ENCODE measurements at places on chromosomes 3 and 15.
A peak's percentile ranks its signal among the peaks of the same experiment; 100 is the strongest.

- DNase-seq = no peak
Observed at GRCh38 chr3:29761517-29761916, 480.6 kb downstream of the RBMS3 start.

GRCh38 chr15:57640930-57641682, 49.4 kb downstream of the MYZAP start:
- DNase-seq = peak; percentile 21

- DNase-seq = no peak
Observed at GRCh38 chr15:62360332-62361097, 195.4 kb upstream of the C2CD4B start.

DNA sequence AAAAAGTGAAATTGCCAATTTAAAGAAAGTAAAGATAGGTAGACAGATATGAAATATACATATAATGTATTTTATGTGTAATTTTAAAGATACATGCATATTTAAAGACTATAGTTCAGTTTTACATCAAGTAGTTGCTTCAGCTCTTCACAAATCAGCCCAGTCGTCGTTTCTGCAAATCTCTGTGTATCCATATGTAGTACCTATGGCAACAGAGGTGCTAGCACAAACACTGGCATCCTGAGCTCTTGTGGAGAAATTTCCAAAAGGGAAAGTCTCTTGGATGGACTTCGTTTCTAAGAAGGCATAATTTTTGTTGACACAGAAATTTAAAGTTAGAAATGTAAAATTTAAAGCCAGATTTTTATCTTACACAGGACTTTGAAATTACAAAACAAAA, 1284.7 kb downstream of the ROBO1 start:
- DNase-seq = no peak

DNA sequence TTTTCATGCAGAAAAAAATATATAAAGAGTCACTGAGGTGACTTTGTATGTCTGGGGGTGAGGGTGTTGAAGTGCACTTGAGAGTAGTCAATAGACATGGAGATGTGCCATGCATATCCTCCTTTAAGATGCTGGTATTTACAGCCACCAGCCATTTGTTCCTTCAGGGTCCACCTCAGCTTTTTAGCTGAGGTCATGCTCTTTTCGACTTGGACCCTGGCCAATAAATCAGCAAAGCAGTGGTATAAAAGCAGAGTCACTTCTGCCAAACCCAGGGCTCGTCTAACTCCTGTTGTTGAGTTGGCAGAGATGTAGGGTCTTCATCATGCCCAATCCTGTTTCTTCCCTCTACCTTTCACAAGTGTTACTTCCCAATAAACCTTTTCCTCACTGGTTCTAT, 75.1 kb upstream of the OSTN start:
- DNase-seq = no peak

DNA sequence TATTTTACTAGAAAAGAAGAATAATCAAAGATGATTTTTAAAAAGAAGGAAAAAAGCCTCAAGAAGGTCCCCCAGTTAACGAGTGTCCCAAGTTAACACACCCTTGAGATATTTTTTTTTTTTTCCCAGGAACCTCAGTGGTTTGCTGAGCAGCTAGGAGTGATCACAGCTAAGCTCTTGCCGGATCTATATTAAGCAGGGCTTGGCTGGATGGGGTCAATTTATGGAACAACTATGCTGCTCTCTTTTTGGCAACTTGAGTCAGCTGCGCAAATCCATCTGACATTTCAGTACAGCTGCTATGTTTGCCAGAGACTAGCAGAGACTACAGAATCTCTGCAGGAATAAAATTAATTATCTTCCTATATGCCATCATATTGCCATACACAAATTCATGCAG, at the start of gene LMOD3:
Gene LMOD3, minus strand, starts transcription at position 193 of the 400 bp plus-strand sequence. CDS start 209 bp downstream, outside the sequence.
- DNase-seq = no peak

- peak; percentile 98 for DNase-seq
Observed at GRCh38 chr3:159854500-159855124, 134.0 kb upstream of the IL12A start.

DNA sequence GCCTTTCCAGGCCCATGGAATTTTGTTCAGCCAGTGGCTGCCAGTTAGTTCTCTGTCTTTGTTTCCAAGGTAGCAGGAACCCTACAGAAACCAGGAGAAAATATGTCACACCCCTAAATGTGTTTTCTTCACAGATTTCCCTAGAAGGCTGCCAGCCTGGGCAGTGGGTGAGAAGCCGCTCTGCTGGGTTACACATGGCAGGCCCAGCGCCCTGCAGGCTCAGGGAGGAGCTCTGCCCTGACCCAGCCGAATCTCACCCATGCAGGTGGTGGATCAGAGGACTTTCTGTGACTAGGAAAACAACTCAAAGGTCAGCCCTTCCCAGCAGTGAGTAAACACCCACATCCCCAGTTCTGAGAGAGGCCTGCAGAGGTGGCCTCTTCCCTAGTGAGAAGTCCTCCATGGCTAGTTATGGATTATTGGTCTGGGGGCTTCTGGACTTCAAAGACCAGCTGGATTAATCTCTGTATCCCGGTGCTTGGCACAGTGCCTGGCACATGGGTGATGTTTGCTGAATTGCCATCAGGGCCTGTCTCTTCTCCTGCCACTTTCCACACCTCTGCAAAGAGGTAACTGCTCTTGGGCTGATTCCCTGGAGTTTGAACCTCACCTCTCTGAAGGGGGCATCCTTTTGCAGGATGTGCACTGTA, 34.7 kb upstream of the BDH1 start:
- no peak for DNase-seq

- no peak for DNase-seq
Observed at GRCh38 chr3:128532012-128532983, 39.3 kb upstream of the GATA2 start.

GRCh38 chr3:140315955-140316354, 361.9 kb upstream of the TRIM42 start:
- no peak for DNase-seq

- peak; percentile 78 for DNase-seq
Observed at GRCh38 chr15:71111181-71111565, 4.1 kb upstream of the THSD4 start.

DNA sequence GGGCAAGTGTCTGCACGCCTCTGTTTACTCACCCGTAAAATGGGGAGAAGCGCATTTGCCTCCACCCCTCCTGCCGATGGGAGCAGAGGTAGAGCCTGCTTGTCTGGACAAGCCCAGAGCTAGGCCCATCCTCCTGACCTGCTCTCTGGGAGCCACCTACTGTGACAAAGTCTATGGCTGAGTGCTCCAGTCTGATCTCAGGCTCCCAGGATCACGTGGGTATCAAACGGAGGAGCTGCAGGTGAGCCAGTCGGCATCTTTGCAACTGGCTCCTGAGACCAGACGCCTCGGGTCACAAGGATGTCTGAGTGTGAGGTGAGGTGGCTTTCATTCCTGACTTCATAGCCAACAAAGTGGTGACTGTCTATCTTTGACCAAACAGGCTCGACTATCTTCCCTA, 2.1 kb upstream of the ALDH1A3 start:
- DNase-seq = no peak

DNA sequence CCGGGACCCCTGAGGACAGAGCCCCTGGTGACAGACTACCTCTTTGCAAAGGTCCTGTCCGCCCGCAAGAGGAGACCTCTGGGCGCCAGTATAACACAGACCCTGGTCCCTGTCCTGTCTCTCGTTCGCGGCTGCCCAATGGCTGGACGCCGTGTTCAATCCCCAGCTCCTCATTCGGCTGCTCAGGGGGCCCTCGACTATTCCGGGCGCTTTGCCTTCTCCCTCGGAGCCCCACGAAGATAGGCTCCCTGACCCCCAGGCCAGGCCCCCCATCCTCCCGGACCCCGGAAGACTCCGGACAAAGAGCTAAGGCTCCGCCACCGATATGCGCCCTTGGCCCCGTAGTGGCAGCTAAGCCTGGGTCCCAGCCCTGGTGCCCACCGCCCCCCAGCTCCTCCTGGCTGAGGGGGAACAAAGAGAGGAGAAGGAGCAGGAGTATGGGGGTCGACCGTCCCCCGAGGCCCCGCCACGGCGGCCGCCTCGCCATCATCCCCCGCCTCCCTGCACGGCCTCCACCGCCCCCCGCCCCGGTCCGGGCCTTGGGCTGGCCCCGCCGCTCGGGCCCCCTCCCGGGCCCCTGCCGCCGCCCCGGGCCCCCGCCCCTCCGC, 437 bp downstream of the CELSR3 start:
- DNase-seq = no peak

GRCh38 chr3:160473221-160473620, 23.6 kb upstream of the TRIM59 start:
- peak; percentile 83 for DNase-seq

DNA sequence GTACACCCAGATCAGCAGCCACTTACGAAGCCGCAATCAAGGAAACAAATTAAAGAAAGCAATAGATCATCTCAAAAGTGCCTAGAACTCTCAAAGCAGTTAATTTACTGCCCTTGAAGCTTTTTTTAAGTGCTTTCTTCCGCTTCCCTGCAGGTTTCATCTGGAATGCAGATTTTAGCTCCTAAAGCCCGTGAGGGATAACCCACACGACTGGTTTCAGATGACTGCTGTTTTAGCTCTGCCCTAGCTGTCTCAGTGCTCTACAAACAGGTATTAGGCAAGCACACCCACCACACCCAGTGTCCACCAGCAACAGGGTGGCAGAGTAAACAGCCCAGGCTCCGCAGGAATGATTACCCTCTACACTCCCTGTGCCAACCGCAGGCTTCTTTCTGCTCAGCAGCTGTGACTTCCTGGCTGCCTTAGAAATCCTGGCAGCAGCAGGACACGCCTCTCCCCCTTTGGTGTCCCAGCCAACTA, 126.0 kb downstream of the FMN1 start:
- peak; percentile 90 for DNase-seq

GRCh38 chr3:174495311-174495710, 363.8 kb upstream of the NAALADL2 start:
- no peak for DNase-seq

DNA sequence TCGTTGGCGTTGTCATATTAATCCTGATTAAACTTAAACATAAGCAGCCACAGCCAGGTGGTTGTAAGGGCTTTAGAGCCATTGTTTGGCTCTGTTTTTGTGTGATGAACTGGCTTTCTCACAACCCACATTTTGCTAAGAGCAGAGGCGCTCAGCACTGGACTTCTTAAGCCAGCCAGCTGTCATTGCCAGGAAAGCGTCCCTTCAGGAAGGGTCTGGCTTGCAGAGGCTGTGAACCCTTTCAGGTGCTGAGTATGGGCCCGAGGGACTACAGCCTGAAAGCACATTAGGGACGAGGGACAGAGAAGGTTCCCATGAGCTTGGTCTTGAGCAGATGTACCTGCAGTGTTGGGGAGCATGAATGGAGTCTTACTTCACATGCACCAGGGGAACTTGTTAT, 112.3 kb downstream of the CHCHD6 start:
- no peak for DNase-seq

GRCh38 chr15:39248204-39248603, 332.7 kb upstream of the THBS1 start:
- peak; percentile 99 for DNase-seq

- DNase-seq = peak; percentile 65
Observed at GRCh38 chr15:83276661-83277060, 7.8 kb downstream of the BNC1 start.

- no peak for DNase-seq
Observed at GRCh38 chr3:136330900-136331299, 80.8 kb downstream of the PCCB start.

DNA sequence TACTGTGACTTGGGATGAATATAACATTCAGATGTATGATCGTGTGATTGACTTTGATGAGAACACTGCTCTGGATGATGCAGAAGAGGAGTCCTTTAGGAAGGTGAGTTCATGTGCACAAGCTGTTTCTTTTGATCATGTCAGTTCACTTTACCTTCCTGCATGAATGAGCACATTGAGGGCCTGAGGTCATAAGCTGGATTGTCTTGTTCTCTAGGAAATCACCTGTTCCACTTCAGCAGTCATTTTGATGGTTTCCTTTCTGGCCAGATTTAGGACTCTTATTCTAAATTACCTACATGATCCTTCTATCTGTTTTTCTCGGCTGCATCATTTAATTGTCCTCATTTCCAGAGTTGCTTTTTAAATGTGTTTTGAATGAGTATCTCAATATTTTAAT, 4.1 kb downstream of the RCN2 start:
- no peak for DNase-seq

DNA sequence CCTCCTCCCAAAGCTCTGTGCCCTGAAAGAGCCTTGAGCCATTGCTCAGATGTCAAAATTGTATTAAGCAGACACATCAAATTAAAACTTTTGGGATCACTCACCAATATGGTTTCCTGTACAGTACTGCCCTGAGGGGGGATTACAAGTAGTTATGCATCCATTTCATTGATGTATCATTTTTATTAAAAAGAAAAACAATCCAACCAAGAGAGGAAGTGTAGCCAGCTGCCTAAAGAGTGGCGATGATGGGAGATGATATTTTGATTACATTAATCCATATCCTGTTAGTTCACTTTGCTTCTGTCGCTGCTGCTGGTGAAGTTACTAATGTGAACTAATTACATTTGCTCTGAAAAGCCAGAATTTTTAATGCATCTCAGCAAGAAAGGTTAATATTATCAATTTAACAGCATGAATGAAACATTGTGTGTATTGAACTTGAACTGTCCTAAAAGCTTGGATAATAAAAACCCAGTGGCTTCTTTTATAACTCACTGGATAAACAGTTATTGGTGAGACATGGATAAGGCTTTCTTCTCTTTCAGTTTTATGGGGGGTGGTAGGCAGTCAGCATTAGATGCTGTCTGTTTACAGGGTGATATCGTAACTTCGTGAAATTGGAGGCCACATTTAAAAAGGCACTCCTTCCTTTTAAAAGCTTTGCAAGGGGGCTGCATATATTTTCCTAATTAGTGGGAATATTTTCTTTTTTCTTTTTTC, 87.7 kb downstream of the IGF1R start:
- no peak for DNase-seq

DNA sequence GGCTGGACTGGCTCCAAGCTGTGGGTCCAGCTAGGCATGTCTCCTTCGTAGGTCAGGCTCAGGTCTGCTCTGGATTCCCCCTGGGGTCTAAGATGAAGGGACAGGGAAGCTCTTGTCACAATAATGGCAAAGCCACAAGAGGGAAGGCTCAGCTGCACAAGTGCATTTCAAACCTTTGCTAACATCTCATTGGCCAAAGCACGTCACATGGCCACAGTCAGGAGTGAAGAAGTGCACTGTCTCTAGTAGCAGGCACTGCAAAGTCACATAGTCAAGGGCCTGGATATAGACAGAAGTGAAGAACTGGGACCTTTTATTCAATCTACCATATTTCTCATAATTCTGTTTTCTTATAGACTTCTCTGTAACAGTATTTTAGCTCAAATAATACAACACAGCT, 20.1 kb downstream of the DLEC1 start:
- no peak for DNase-seq

DNA sequence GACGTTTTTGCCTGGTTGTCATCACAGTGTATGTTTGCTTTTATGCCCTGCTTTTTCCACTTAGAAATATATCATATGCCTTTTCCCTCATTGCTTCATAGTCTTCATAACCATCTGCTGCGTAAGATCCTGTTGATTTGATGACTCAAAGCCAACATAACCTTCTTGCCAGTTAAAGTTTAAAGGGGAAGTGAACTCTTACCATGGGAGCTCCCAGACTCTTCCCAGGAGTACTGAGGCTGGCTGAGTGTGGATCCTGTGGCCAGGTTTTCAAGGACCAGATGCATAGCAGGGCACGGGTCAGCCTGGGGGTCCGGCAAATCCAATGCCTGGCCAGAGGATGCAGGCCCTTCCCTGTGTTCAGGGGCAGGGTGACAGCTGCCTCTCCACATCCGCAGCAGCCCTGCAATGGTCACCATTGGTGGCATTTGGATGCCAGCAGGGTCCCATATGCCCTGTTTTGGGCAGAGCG, 42.0 kb upstream of the SACM1L start:
- DNase-seq = peak; percentile 82
